ENCODE measurements at places on chromosomes 3 and 15.

- DNase-seq = no peak
Measured at GRCh38 chr3:157532529-157533297, 29.5 kb upstream of the VEPH1 start.

DNA sequence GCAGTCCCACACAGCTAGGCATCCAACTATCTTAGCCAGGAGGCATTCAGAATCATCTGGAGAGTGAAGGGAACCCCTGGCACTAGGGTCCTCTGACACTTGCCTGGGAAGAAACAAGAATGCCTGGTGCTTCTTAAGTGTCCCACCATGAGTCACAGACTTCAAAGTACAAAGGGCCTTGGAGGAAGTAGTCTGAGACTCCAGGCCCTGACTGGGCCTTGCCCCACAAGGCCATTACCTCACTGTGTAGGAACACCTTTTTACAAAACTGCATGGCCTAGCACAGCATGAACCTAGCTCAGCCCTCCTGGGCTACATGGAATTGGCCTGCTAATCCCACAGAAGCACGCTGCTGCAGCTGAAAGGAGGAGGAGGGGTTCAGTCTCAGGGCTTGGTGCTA is 104.5 kb upstream of the SLCO2A1 start:
- no peak for DNase-seq

DNA sequence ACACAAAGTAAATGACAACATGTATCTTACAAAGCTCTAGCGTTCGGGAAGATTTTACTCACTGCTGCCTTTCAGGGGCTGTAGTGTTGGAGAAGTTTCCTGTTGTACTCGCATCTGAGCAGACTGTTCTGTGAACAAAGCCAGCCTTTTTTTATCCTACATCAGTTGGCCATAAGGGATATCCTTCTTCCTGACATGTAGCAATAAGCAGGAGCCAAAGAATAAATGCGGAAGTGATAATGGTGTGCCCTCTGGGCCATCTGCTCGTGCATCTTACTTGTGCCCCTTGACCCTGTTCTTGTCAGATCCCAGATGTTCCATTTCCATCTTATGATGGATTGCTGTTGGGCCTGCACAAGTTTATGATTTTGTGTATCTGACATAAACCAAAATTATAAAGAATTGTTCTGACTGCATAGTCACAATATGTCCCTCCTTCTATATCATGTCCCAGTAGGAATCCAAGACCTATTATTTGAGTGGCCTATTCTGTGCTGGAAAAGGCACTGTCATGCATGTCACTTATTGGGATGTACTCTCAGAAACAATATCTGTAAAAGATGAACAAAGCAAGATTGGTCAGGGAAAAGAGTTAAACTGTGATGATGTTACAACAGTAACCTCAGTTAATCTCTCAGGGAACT is 631.3 kb downstream of the NSUN3 start:
- no peak for DNase-seq

GRCh38 chr3:124410471-124410870 is 319.8 kb upstream of the UMPS start:
- no peak for DNase-seq

GRCh38 chr3:196654735-196655090 is 15.2 kb downstream of the NRROS start:
- no peak for DNase-seq

- no peak for DNase-seq
Measured at GRCh38 chr3:154242766-154243165, 81.5 kb downstream of the DHX36 start.

- no peak for DNase-seq
Measured at GRCh38 chr15:78922527-78922926, 22.3 kb downstream of the CTSH start.

- no peak for DNase-seq
Measured at GRCh38 chr15:96020797-96021196, 309.7 kb upstream of the NR2F2 start.

GRCh38 chr3:98596541-98597500 is 3.4 kb upstream of the CPOX start:
- DNase-seq = no peak

DNA sequence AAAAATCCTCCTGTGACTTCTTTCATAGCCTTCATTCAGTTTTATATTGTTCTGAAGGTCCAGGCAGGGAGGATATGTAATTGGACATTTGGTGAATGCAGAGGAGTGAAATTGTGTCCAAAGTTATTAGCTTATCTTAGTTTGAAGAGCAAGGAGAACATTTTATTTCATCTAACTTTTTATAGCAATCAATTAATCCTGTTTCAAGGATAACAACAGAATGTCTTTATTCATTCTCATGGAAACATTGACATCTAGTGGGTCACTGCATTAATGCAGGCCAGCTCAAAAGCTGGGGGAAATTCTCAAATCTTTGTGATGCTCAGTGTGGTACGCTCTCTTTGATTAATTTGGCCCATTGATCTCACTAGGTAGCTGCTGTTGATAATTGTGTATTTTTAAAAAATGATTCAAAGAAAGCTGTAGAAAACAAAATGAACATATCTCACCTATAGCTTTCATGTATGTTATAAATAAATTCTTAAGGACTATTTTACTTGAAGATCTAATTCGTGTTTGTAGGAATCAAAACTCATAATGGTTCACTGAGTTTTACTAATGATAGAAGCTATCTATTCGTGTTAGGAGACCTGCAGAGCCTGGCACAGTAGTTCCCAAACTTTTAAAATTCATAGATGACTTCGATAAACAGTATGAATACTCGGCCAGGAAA is 150.8 kb upstream of the KCNMB2 start:
- DNase-seq = no peak

GRCh38 chr3:46416125-46416810 is 9.2 kb downstream of the CCRL2 start:
- DNase-seq = no peak

DNA sequence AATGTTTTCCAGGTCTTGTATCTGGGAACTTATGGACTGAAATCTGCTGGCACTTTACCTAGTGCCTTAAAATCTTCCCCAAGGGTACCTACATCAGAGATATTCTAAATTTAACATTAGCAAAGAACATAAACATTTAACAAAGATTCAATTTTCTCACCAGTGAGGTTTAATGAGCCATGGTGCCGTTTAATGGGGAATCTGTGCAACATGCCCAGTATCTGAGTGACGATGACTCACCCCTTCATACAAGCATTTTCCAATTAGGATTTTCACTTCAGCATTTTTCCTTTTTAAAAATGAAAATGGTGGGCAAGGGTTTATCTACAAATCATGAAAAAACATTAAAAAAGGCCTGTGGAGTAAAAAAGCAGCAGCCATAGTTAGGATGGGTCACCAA is 189.4 kb downstream of the SLC9A9 start:
- DNase-seq = no peak

- DNase-seq = no peak
Measured at GRCh38 chr3:10763817-10764258, 52.2 kb upstream of the SLC6A11 start.

DNA sequence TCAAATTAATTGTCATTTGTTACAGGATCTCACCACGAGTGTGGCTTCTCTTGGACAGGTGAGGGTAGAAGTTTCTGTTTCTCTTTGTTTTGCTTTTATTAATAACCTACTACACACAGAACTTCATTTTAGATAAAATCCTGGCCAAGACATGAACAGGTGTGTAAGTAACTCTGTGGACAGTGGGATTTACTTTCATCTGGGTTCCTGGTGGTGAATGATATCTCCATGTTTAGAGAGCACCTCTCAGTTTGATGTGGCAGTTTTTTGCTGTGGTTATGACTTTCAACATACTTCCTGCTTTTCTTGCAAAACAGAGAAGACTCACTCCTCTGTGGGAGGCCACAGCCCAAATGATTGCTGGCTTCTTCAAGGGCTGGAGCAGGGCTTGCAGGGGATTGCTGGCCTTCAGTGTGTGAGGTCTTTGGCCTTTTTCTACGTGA is 71.1 kb upstream of the XCR1 start:
- DNase-seq = no peak

DNA sequence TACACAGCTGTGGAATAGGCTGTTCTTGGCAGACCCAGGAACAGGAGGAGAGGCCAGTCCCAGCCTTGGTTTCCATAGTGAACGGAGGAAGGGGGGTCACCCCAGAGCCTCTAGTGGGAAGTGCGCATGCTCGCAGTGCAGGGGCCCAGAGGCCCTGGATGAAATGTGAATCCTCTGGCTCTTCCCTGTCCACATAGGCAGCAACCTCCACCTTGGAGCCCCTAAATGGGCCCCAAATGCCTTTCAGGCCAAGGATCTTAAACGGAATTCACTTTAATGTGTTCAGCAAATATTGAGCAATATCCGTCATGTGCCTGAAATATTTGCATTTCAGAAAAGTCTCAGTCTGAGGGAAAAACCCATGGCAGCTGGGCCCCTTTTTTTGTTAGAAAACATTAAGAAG is 3.3 kb upstream of the NDN start:
- DNase-seq = no peak

- no peak for DNase-seq
Measured at GRCh38 chr3:123352134-123352554, 96.7 kb downstream of the ADCY5 start.

GRCh38 chr15:99546441-99547100 is 19.2 kb upstream of the MEF2A start:
- DNase-seq = no peak

- no peak for DNase-seq
Measured at GRCh38 chr15:94253742-94254141, 22.4 kb downstream of the MCTP2 start.
